ENCODE measurements at places on chromosomes 1 and 21.

GRCh38 chr1:155912056-155912536, 947 bp upstream of the RIT1 start:
- DNase-seq = no peak

DNA sequence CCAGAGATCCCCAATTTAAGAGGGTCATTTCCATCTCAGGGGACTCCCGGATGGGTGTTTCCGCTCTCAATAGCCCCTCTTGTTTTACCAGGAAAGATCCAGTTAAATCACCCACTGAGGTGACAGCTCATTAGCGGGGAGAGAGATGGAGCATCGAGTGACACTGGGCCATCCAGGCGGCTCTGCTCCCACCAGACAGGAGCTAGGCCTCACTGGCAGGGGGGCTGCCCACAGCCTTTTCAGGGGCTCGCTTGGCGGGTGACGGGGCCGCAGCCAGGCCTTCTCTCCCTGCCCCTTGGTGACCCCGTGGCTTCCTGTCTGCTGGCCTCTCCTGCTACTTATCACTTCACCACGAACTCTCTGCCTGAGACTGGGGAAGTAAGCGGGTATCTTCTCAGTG, 26.7 kb upstream of the SPSB1 start:
- no peak for DNase-seq

- DNase-seq = no peak
Observed at GRCh38 chr1:77534456-77534855, 148.0 kb downstream of the ZZZ3 start.

GRCh38 chr1:175978926-175979325, 228.2 kb downstream of the COP1 start:
- no peak for DNase-seq

- DNase-seq = no peak
Observed at GRCh38 chr1:182122913-182123260, 61.4 kb upstream of the ZNF648 start.

DNA sequence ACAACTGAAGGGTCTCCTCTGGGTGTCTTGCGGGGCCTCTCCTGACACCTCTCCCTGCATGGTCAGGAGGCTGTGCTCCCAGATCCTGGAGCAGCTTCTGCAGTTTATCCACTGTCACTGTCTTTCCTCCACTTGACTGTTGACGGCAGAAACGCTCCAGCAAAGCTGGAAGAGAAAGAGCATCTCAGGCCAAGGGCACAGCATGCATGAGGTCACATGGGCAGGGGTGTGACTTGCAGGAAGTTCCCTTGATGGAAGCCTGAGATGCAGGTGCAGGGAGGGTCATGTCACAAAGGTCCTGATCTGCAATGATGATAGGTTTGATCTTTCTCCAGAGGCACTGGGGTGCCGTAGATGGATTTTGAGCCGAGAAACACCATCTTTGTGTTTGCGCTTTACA, 23.3 kb downstream of the SLC44A3 start:
- no peak for DNase-seq

DNA sequence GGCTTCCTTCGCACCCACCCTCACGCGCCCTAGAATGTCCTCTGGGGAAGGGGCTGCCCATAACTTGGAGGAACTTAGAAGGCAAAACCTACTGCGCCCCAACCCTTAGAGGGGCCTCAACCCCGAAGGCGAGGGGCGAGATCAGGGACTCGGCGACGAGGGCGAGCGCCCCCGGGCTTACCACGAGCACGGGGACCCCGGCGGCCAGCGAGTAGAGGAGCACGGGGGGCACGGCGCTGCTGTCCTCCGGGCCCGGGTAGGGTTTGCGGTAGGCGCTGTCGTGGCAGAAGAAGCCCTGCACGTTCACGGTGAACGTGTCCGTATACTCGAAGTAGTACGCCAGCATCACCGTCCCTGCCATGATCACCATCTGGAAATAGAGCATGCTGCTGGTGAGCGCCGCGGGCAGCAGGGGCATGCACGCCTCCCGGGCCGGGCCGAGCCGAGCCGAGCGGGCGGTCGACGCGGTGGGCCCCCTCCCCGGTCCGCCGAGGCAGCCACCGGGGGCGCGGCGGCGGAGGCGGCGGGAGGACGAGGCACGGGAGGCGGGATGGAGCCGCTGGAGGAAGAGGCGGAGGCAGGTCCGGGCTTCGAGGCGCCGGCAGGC, 304 bp downstream of the PLPPR5 start:
- no peak for DNase-seq

DNA sequence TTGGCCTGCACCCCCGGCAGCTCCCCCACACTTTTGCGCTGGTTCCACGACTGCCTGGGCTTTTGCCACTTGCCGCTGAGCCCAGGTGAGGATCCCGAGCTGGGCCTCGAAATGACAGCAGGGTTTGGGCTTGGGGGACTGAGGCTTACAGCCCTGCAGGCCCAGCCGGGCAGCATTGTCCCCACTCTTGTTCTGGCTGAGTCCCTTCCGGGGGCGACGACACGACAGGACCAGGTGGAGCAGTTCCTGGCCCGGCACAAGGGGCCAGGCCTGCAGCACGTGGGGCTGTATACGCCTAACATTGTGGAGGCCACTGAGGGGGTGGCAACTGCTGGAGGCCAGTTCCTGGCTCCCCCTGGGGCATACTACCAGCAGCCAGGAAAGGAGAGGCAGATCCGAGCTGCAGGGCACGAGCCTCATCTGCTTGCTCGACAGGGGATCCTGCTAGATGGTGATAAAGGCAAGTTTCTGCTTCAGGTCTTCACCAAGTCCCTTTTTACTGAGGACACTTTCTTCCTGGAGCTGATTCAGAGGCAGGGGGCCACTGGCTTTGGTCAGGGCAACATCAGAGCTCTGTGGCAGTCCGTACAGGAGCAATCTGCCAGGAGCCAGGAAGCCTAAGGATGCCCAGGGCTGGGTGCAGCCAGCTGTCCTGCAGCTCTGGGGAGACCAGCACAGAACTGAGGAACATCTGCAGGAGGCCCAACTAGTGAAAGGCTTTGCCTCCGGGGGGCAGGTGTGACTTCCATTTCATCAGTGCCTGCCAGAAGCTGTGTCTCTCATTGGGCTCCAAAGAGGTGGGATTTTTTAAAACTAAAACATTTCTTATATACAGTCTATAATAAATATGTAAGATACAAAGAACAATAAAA, 1.2 kb downstream of the HPDL start:
- DNase-seq = no peak

GRCh38 chr1:1554926-1555915, 14.8 kb upstream of the TMEM240 start:
- no peak for DNase-seq

DNA sequence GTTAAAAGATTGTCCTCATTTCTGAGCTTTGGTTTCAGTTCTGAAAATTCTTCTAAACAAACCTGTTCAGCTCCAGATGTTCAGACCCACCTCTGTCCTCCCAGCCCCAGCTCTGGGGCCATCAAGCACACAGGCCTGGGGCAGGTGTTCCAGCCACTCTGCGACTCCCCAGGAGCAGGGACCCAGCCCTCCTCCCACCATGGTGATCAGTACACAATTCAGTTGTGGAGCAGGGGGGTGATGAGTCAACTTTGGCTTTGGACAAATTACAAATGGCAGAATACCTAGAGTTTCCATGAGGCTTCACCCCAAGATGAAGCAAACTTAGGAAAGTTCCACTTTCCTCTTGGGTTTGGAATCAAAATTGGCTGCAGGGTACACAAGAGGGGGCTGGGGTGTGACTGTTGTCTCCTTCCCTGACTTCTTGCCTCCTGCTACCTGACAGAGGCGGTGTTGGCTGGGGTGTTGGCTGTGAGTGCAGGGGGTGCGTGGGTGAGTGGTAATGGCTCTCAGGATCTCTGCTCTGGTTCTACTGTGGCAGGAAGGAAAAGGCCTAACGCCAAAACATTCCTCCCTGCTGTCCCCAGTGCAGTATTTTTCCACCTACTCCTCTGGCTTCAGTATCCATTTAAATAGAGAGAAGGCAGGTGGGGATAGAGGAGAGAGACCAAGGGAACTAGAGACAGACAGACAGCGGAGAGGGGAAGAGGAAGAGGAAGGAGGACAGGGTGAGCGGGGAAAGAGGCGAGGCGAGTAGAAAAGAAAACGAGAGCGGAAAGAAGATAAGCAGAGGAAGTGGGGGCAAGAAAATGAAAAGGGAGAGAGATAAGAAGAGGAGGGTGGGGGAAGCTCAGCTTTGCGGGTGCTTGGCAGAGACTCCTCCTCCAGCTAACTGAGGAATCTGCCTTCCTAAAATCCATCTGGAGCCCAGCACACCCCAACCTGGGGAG, 20.6 kb upstream of the LRRN2 start:
- DNase-seq = no peak

GRCh38 chr1:31423418-31423947, 10.5 kb downstream of the SERINC2 start:
- no peak for DNase-seq

GRCh38 chr1:53115403-53116306, 26.8 kb downstream of the SLC1A7 start:
- DNase-seq = no peak

GRCh38 chr1:44628962-44629756, 45.1 kb downstream of the TMEM53 start:
- no peak for DNase-seq

- DNase-seq = no peak
Observed at GRCh38 chr21:42039911-42040351, 29.8 kb upstream of the ZBTB21 start.

GRCh38 chr1:198272492-198272891, 115.7 kb downstream of the NEK7 start:
- no peak for DNase-seq

DNA sequence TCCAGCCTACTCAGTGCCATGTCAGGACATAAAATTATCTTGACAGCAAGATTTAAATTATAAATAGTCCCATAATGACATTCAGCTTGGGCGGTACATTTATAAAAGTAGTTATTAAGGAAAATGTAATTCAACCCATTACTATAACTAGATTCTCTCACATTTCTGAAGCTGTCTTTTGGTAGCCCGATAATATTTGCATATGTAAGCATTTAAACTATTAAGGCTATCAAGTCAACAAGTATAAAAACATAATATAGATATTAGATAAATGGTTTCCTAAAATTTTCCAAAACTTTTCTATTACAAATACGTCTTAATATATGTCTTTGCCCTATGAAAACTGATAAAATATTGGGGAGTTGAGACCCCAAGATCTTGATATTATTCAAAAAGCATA, 21.6 kb upstream of the GPR52 start:
- no peak for DNase-seq

GRCh38 chr1:62285440-62285839, 33.8 kb downstream of the KANK4 start:
- DNase-seq = no peak

DNA sequence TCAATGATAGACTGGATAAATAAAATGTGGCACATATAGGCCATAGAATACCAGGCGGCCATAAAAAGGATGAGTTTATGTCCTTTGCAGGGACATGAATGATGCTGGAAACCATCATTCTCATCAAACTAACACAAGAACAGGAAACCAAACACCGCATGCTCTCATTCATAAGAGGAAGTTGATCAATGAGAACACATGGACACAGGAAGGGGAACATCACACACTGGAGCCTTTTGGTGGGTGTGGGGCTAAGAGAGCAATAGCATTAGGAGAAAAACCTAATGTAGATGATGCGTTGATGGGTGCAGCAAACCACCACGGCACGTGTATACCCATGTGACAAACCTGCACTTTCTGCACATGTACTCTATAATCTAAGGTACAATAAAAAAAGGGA, 883.4 kb upstream of the PRMT6 start:
- no peak for DNase-seq

DNA sequence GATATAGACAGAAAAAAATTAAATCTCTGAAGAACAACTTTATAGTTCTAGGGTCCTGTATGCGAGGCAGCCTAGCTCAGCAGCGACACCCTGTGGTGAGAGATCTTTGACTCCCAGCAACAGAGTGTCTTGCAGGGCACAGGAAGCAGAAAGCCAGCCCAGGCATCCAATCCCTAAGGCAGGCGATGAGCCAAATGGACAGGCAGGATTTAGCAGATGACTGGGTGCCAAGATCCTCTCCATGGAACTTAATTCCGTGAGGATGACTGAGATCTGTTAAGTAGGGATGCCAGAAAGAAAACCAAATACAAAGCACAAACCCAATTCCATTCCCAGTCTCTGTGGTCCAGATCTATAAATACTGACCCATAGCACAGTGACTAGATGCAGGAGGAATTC, 38.8 kb downstream of the HLCS start:
- DNase-seq = peak; percentile 32

GRCh38 chr1:176888471-176889032, 276.0 kb downstream of the ASTN1 start:
- no peak for DNase-seq

DNA sequence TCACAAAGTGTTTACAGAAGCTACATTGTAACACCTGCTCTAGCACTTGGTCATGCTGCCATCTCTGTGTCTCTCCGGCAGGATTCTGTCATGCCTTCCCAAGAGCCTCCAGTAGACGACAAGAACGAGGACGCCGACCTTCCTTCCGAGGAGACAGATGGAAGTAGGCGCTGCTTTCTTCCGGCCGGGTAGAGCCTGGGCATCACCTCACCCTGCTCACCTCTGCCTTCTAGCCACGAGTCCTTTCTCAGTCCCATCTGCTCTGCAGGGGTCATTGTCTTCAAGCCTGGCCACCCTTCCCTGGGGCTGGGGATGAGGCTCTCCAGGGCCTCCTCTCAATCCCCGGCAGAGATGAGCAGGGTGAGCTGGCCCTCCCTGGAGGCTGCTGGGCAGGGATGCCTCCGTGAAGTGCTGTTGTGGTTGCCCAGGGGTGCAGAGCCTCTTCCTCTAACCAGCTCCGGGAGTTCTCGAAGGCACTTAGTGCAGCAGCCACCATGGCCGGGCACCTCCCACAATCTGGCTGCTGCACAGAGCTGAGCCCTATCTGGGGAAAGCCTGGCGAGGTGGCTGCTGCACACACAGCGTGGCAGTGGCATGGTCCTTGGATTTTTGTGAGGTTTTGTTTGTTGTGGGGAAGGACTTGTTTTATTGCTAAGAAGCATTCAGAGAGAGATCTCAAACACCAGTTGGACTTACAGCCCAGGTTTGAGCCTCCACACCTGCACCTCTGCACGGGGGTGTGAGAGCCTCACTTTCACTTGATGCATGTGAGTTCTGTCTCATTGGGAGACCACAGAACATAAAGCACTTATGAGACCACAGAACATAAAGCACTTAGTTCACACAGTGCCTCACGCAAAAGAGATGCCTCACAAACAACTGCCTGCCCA, 48.4 kb downstream of the FAAP20 start:
- no peak for DNase-seq

DNA sequence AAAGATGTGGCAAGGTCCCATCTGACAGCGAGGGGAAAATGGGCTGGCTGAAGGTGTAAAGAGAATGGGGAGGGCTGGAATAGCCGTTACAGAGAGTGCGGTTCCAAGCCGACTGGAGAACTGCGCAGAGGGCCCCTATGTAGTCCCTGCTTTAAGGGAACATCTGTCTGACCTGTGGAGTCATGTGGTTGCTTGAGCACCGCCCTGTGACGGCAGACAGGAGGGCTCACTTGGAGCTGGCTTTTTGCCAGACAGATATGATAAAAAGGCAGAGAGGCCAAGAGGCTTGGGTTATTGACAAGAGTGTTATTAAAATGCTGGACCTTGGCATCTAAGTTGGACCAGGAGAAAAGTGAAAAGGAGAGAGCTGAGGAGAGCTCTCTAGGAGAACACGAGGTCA, 5.9 kb upstream of the PTPRF start:
- no peak for DNase-seq

GRCh38 chr1:107594536-107594935, 370.4 kb downstream of the VAV3 start:
- DNase-seq = no peak

- DNase-seq = no peak
Observed at GRCh38 chr1:86155051-86155806, 1.3 kb downstream of the COL24A1 start.

GRCh38 chr1:17059391-17060305, 5.8 kb upstream of the SDHB start:
- peak; percentile 70 for DNase-seq

All from NCI-H1092 (cell line).